ENCODE measurements at places on chromosomes 13 and 19.

DNA sequence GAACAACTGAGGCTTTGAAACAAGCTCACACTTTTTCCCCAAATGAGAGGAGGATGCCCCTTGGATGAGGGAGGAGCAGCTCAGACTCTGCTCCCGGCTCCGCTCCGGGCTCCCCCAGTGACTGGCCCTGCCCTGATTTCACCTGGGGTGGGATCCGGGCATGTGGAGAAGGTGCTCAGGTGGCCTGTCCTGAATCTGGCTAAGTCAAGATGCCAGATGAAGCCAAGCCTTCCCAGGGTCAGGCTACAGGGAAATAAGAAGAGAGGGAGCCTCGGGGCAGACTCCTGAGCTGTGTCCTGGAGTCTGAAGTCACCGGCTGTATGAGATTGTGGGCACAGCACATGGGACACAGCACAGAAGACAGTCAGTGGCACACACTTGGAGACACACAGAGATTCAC, 10.3 kb downstream of the CEACAM5 start:
- DNase-seq, result no peak

DNA sequence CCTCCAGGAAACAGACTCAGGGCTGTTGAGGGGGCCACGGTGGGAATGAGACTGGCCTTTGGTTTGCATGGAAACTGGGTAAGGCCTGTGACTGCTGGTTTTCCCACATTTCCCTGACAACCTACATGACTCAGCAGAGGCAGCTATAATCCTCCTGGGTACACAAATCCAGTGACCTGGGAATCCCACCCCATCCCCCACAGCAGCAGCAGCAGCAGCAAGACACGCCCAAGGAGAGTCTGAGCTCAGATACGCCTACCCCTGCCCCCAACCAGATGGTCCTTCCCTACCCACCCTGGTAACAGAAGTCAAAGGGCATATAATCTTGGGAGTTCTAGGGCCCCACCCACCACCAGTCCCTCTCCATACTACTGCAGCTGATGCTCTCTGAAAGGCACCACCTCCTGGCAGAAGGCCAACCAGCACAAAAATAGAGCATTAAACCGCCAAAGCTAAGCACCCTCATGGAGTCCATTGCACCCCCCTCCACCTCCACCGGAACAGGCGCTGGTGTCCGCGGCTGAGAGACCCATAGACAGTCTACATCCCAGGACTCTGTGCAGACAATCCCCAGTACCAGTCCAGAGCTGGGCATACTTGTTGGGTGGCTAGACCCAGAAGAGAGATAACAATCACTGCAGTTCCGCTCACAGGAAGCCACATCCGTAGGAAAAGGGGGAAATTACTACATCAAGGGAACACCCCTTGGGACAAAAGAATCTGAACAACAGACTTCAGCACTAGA, 237.2 kb upstream of the SPRY2 start:
- no peak for DNase-seq

DNA sequence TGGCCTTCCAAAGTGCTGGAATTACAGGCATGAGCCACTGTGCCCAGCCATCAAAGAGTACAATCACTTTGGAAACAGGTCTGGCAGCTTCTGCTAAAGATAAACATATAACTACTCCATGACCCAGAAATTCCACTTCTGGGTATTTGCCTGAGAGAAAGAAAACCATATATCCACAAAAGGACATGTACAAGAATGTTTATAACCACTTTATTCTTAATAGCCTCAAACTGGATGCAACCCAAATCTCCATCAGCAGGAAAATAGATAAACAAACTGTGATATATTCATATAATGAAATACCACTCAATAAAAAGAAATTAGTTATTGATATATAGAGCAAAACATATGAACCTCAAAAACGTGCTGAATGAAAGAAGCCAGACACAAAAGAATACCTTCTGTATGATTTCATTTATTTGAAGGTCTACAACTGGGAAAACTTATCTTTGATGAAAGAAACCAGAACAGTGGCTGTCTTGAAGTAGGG, 40.5 kb downstream of the TEX26 start:
- no peak for DNase-seq

GRCh38 chr13:29255567-29255966, 339.9 kb downstream of the SLC7A1 start:
- no peak for DNase-seq

- DNase-seq, result peak; percentile 38
These were observed at the start of gene SCN1B for GRCh38 chr19:35030257-35031071. Gene SCN1B (plus strand): TSS chr19:35030470. CDS start chr19:35030821, 351 bp downstream.

DNA sequence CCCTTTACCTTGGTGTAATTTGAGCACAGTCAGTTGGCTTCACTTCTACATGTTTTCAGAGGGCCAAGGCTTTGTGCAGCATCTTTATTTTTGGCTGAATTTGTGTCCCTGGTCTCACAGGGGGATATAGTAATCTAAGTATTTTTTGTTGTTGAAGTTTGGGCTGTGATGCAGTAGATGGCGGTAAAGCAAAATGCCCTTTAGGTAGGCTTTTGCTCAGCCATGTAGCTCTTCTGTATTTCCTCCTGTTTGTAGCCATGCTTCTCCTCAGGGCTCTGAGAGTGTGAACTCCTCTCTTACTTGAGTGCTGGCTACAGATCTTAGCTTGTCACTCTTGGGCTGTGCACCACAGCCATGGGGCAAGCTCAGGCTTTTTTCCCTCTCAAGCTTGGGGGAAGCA, 328.6 kb downstream of the SLITRK5 start:
- peak; percentile 1 for DNase-seq

- DNase-seq, result no peak
These were observed 126.8 kb upstream of the CACNA1A start for GRCh38 chr19:13633109-13633508.

GRCh38 chr19:7187605-7188339, 106.4 kb downstream of the INSR start:
- DNase-seq, result no peak

GRCh38 chr19:46373491-46374359, 26.8 kb downstream of the PPP5C start:
- DNase-seq, result no peak

DNA sequence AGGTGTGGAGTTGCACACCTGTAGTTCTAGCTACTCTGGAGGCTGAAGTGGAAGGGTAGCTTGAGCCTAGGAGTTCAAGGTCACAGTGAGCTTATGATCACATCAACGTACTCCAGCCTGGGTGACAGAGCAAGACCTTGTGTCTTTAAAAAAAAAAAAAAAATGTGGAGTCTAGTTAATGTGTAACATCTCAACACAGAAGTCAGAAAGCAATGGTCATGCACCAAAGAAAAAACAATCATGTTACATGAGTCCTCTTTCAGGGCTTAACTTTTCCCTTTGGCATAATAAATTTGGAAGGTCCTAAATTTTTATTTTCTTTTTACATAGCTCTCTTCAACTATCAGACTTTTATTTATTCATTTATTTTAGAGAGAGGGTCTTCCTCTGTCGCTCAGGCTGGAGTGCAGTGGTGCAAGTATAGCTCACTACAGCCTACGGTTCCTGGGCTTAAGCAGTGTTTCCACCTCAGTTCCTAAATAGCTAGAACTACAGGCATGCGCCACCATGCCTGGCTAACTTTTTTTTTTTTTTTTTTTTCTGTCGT, 22.3 kb downstream of the SETDB2 start:
- DNase-seq, result no peak

GRCh38 chr13:67437244-67437643, 207.1 kb upstream of the PCDH9 start:
- no peak for DNase-seq

- peak; percentile 99 for DNase-seq
These were observed at the start of gene DMAC2 for GRCh38 chr19:41439441-41440222. Gene DMAC2 (minus strand): TSS chr19:41439912. CDS start chr19:41439899, 13 bp downstream.

GRCh38 chr13:25899952-25900351, 151.9 kb downstream of the SHISA2 start:
- no peak for DNase-seq

- DNase-seq, result peak; percentile 38
These were observed 11.1 kb upstream of the SHISA2 start for GRCh38 chr13:26062853-26063444.

- no peak for DNase-seq
These were observed 28.1 kb downstream of the ATP4B start for GRCh38 chr13:113629866-113630265.

- DNase-seq, result no peak
These were observed 195.2 kb downstream of the TSHZ3 start for GRCh38 chr19:31154021-31154420.

GRCh38 chr13:67303661-67304333, 73.7 kb upstream of the PCDH9 start:
- DNase-seq, result no peak

- DNase-seq, result peak; percentile 23
These were observed 128.7 kb downstream of the UGGT2 start for GRCh38 chr13:95924389-95924994.

- DNase-seq, result no peak
These were observed 431.3 kb upstream of the ATXN8OS start for GRCh38 chr13:69676286-69676685.

GRCh38 chr13:44420376-44421220, 47.0 kb downstream of the SERP2 start:
- DNase-seq, result no peak

- no peak for DNase-seq
These were observed 489.1 kb downstream of the MYO16 start for GRCh38 chr13:109118521-109118920.

- DNase-seq, result no peak
These were observed 41.2 kb upstream of the ZNF527 start for GRCh38 chr19:37329686-37330085.

GRCh38 chr13:30143666-30144400, 163.5 kb downstream of the KATNAL1 start:
- DNase-seq, result no peak

- DNase-seq, result no peak
These were observed 15.7 kb upstream of the CD177 start for GRCh38 chr19:43337737-43338136.

- DNase-seq, result no peak
These were observed 2.4 kb downstream of the FOSB start for GRCh38 chr19:45469945-45470761.

DNA sequence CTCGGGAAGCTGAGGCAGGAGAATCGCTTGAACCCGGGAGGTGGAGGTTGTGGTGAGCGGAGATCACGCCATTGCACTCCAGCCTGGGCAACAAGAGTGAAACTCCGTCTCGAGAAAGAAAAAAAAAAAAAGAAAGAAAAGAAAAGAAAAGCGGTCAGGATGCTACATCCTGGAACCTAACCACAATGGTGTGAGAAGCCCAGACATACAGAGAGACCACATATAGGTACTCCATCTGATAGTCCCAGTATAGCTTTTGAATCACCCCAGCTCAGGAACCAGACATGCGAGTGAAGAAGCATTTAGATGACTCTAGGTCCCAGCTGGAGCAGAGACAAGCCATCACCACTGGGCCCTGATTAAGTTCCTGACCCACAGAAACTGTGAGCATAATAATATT, 3.2 kb downstream of the IFNL1 start:
- DNase-seq, result no peak

DNA sequence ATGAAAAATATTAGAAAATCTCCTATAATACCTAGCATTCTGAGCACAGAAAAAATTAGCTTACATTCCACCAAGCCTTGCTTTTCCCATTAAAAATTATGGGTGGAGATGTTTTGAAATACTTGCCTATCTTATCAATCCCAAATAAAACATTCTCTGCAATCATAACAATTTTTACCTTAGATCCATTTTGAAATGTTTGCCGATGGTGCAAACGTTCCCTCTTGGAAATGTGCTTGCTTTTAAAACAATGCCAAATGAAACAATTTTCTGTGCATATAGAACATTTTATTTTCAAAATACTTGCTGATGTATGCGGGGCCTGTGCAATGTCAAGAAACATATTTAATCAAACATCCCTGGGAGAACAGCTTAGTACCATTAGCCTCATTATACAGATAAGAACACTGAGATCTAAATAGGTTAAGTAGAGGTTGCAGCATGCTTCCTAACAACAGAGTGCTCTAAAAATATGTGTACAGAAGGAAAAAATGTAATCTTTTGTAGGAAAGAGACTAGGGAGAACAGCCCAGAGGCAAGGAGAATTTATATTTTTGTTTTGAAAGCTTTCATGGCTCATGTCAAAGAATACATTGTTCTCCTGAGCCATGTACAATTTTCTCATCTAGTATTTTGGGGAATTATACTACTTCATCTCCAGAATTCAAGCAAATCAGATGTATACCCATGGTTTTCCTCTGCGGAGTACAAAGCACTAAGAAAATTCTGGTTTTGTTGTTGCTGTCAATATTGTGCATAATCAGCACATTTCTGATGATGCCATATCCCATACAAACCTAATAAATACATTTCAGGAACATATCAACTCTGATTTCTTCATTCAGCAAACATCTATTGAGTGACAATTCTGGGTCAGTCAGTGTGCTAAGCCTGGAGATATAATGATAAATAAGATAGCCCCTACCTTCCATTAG, 25.9 kb upstream of the FNDC3A start:
- no peak for DNase-seq

GRCh38 chr13:41577436-41577835, 120.1 kb downstream of the RGCC start:
- no peak for DNase-seq

DNA sequence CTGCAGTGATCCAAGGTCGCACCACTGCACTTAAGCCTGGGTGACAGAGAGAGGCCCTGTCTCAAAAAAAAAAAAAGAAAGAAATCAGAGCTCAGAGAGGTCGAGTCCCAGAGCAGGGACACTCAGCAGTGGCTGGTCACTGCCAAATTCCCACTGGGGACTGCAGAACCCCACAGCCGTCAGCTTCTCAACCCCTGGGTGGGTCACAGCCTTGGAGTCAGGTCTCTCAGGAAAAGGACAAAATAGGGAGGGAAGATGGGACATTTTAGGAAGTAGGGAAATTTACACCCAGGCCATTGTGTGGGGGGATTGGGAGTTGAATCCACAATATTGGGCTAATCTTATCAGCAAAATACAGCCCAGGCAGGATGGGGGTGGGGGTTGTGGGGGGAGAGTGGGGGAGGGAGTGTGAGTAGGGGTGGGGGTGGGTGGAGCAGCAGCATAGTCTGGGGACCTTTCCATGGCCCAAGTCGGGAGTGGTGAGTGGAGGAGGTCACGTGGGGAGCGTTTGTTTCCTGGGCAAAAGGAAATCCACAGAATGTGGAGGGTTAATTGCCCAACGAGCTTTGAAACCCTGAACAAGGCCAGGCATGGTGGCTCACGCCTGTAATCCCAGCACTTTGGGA, 5.0 kb upstream of the CCDC194 start:
- DNase-seq, result peak; percentile 49

GRCh38 chr19:41175801-41176777, 16.9 kb upstream of the CYP2S1 start:
- peak; percentile 65 for DNase-seq

- DNase-seq, result no peak
These were observed 29.2 kb upstream of the ARGLU1 start for GRCh38 chr13:106597186-106597585.

GRCh38 chr13:80551650-80552497, 210.9 kb upstream of the SPRY2 start:
- DNase-seq, result no peak
